ENCODE measurements at places on chromosomes 7 and 10. TPM values are rescaled to one million over a fixed set of nuclear protein-coding genes. Genes with fewer than 3 reads are reported as not detected.
A peak's percentile ranks its signal among the peaks of the same experiment; 100 is the strongest.

DNA sequence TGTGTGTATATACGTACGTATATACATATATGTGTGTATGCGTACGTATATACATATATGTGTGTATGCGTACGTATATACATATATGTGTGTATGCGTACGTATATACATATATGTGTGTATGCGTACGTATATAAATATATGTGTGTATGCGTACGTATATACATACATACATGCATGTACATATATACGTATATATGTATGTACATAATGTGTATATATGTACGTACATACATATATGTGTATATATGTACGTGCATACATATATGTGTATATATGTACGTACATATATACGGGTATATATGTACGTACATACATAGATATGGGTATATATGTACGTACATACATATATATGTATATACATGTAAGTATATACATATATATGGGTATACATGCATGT, 332.1 kb downstream of the CRPPA start:
- DNase-seq, result no peak
- H3K36me3 ChIP-seq, result no peaks in the 10 kb centered on the region
- no peaks in the 10 kb centered on the region for H3K27me3 ChIP-seq
- no peaks in the 10 kb centered on the region for H3K4me1 ChIP-seq

GRCh38 chr7:73519867-73520672, 2.0 kb downstream of the BAZ1B start:
- H3K27ac ChIP-seq, result peak overlapping the region; percentile 94
- H3K36me3 ChIP-seq, result peaks cover 53% of the 10 kb centered on the region
- H3K4me3 ChIP-seq, result peak overlapping the region; percentile 98

The ZDHHC6 gene
- 49.0 TPM for total RNA-seq

DNA sequence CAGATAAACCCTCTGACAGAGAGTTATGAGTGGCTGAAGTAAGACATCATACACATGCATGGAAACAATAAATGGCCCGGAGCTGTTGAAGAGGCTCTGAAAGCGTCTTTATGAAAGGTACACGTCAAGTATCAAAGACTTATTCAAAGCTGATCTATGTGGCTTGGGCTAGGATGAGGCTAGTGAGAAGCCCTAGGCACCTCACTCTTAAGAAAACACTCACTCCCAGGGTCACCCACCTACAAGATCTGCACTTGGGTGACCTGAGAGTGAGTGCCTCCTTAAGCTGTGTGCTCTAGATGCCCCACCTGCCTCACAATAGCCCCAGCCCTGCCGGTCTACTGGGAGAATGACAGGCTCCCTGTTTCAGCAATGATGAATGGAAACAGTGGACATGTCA, 1.1 kb upstream of the GIMAP1 start:
- H3K27me3 ChIP-seq, result no peaks in the 10 kb centered on the region
- DNase-seq, result no peak
- H3K36me3 ChIP-seq, result peaks cover 60% of the 10 kb centered on the region
- H3K27ac ChIP-seq, result peak overlapping the region; percentile 87
- peak overlapping the region; percentile 97 for H3K4me3 ChIP-seq
- H3K4me1 ChIP-seq, result peaks cover 43% of the 10 kb centered on the region

The OR6B1 gene
- not detected for total RNA-seq

DNA sequence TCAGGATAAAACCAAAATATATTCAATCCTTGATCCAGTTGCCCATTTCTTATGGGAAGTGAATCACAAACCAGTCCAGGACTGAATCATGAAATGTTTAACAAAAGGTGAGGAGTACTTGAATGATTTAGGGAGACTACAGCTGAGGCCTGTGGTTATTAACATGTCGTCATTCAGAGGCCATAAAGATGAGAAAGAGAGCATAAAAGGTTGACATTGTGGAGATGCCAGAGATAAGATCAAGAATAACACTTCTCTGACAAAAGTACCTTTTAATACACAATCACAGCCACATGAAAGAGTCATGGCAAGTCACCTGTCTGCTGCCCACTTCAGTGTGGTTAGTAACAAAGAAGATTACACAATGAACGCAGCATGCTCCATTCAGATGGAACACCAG, 1195.7 kb upstream of the SORCS1 start:
- no peaks in the 10 kb centered on the region for H3K36me3 ChIP-seq
- DNase-seq, result no peak
- no peaks in the 10 kb centered on the region for H3K4me1 ChIP-seq
- no peak overlapping the region for H3K4me3 ChIP-seq
- no peaks in the 10 kb centered on the region for H3K27me3 ChIP-seq

GRCh38 chr7:21544303-21544656, 1.4 kb downstream of the DNAH11 start:
- H3K4me3 ChIP-seq, result peak overlapping the region; percentile 69
- H3K36me3 ChIP-seq, result peaks cover 3% of the 10 kb centered on the region
- no peak overlapping the region for H3K27ac ChIP-seq
- DNase-seq, result no peak

The KCNIP2 gene
- total RNA-seq, result 1.9 TPM

The SLC13A1 gene
- total RNA-seq, result not detected

DNA sequence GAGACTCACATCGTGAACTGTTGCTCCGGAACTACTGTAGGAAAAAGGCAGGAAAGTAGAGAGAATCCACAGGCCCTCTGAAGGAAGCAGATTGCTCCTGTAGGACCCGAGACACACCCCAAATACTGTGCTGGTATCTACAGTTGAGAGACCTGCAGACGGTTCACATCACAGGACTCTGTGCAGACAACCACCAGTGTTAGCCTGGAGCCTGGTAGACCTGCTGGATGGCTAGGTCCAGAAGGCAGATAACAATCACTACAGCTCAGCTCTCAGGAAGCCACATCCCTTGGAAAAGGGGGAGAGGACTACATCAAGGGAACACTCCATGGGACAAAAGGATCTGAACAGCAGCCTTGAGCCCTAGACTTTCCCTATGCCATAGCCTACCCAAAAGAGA, 311.8 kb upstream of the PRKCQ start:
- H3K27me3 ChIP-seq, result peaks cover 21% of the 10 kb centered on the region
- DNase-seq, result no peak
- H3K4me1 ChIP-seq, result no peaks in the 10 kb centered on the region
- no peak overlapping the region for H3K4me3 ChIP-seq

GRCh38 chr7:154440058-154440457, 387.9 kb downstream of the DPP6 start:
- no peaks in the 10 kb centered on the region for H3K4me1 ChIP-seq
- no peaks in the 10 kb centered on the region for H3K36me3 ChIP-seq
- no peaks in the 10 kb centered on the region for H3K27me3 ChIP-seq

The KLHL7 gene
- 20.3 TPM for total RNA-seq

The PLAU gene
- 1.6 TPM for total RNA-seq

DNA sequence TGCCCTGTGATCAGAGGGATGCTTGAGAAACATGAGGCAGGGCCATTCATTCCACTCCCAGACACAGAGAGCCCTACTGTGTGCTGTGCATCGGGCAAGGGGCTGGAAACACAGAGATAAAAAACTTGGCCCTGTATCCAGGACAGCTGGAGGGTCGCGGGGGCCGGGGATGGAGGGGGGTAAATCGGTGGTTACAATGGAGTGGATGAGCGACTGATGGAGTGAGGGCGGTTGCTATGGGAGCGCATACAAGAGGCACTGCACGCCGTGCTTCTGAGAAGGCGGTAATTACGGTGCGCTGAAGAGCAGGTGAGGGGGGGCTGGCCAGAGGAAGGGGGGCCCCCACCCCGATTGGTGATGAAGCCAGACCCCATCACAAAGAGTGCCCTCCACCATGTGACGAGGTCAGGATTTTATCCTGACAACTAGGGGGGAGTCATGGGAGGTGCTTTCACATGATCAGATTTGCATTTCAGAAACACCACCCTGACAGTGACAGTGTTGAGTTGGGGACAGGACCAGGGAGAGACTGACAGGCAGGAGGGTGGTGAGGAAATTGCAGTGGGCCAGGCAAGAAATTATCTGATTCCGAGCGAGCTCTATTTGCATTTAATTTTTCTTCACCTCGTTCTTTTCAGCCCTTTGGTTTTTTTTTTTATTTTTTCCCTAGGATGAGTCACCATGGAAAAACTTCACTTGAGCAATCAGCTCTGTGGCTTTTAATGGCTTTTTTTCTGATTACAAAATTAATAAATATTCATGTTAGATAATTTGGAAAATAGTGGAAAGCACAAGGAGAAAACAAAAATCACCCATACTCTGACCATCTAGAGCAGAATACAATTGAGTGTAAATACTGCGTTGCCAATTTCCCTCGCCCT, 7.8 kb downstream of the CPA5 start:
- H3K27ac ChIP-seq, result no peak overlapping the region
- H3K36me3 ChIP-seq, result no peaks in the 10 kb centered on the region
- no peaks in the 10 kb centered on the region for H3K27me3 ChIP-seq
- H3K4me1 ChIP-seq, result peaks cover 5% of the 10 kb centered on the region
- DNase-seq, result no peak

- peaks cover 7% of the 10 kb centered on the region for H3K27me3 ChIP-seq
- no peak for DNase-seq
- peak overlapping the region; percentile 76 for H3K27ac ChIP-seq
Observed at GRCh38 chr10:110426294-110427181, 71.2 kb upstream of the DUSP5 start.

DNA sequence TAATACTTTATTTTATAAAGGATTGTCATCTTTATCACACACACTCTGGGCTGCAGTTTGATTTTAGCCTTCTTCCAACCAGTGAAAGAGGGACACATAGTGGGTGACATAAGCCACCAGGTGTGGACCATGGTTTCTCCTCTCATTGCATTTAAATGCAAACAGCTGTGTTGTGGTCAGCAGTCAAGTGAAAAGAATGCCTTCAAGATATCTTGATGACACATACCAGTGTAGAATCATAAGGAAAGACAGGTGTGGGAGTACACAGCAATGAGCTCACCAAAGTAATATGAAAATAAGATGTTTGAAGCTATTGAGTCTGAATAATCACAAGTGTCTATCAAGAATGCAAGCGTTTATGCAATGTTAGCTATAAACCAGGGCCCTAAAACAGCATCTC, 580.0 kb downstream of the XPNPEP1 start:
- no peak for DNase-seq
- H3K27me3 ChIP-seq, result no peaks in the 10 kb centered on the region
- H3K4me1 ChIP-seq, result no peaks in the 10 kb centered on the region
- no peaks in the 10 kb centered on the region for H3K36me3 ChIP-seq
- H3K27ac ChIP-seq, result no peak overlapping the region

The TDRD1 gene
- total RNA-seq, result not detected

The FAM241B gene
- total RNA-seq, result 6.1 TPM

DNA sequence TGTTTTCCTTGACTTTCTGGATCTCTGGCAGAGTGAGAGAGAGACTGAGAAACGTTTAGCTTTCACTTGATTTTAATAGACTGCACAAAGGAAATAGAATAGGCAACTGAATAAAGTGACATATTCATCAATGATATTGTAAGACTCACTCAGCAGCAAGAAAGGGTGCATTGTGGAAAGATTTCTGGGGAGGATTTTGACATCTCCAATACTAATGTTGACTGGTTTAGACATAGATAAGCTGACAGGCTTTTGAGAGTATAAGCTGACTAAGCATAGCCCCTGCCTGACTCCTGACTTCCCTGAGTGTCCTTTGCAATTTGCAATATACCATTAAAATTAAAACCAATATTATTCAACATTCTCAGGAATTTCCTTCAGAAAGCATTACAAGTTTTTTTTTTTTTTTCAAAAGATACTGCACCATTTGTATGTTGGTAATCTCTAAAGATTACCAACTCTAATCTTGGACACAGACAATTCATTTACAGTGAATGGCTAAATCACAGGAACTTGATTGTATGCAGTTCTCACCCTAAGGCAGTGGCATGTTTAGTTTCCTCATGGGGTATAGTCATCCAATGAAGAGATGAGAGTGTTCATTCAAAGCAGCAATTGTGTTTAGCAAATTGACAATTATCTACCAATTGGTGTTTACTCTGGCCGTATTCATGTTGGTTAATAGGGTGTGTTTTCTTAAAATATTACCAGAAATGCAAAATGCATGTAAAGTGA, 325.6 kb downstream of the SORCS3 start:
- no peak overlapping the region for H3K27ac ChIP-seq
- no peaks in the 10 kb centered on the region for H3K36me3 ChIP-seq
- no peaks in the 10 kb centered on the region for H3K4me1 ChIP-seq
- H3K4me3 ChIP-seq, result no peak overlapping the region
- no peaks in the 10 kb centered on the region for H3K27me3 ChIP-seq

- H3K4me1 ChIP-seq, result no peaks in the 10 kb centered on the region
- no peaks in the 10 kb centered on the region for H3K36me3 ChIP-seq
- H3K27me3 ChIP-seq, result peaks cover 17% of the 10 kb centered on the region
- DNase-seq, result no peak
Observed at GRCh38 chr10:113035732-113036312, 85.8 kb downstream of the TCF7L2 start.

The CALML5 gene
- total RNA-seq, result not detected

Data from activated CD8-positive, alpha-beta T cell treated with anti-CD3 and anti-CD28 coated beads, Interleukin-2, amount 10 ng/mL, durations not matched to agents 7 days and 5 days (primary cell).